ENCODE measurements at places on chromosomes 4 and X.

- no peak for DNase-seq
Observed at GRCh38 chrX:7841084-7841805, 1.7 kb upstream of the VCX start.

DNA sequence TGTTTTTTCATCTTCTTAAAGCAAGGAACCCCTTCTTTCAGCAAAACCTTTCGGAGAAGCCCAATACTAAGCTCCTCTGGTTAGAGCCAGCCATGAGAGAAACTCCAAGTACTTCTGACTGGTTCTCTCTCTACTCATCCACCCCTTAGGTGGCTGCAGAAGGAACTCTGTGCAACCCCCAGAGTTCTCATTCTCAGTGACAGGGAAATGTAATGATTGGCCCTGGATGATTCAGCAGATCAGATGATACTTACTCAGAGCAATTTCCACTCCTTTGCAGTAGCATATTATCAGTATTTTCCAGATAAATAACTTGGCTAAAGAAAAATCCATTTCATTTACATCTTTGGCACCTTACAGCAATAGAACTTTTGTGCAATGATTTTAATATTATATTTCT is 3.2 kb downstream of the SPP1 start:
- DNase-seq, result no peak

DNA sequence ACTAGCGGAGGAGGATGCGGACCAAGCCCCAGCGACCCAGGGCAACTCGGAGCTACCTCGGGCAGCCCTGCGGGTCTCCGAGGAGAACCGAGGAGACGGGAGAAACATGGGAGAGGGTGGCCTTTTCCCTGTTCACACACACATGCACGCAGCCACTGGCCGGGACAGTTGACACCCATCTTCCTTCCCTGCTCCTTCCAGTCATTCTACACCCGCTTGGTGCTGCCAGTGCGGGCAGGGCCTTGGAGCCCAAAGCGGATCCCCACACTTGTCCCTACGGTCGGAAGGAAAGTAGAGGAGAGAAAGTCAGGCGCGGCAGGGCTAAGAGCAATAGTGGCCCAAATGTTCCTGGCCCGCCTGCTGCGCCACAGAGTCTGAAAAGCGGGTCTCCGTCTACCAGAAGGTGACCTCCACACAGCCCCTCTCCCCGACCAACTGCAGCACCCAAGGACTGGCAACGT is 1.1 kb upstream of the PPP3CA start:
- DNase-seq, result no peak

DNA sequence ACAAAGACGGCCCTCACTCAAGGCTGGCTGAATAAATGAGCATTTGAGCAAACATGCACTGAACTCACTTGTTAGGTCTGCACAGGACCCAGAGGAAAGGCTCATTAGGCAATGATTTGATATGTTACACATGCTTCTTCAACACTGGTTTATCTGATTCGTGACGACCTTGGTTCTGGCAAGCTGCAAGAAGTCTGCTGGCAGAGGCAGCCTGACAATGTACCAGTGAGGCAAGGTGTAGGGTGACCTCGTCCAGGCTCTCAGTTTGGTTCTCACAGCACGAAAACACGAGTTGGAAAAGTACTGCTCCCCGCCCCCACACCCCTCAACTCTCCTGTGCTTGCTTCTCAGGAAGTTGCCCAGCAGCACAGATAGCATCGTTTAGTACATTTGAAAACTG is 63.1 kb upstream of the CITED1 start:
- no peak for DNase-seq

GRCh38 chr4:11182586-11183355 is 245.9 kb downstream of the HS3ST1 start:
- no peak for DNase-seq

- no peak for DNase-seq
Observed at GRCh38 chrX:18875256-18875878, 108.5 kb downstream of the PHKA2 start.

GRCh38 chr4:157012296-157012695 is 40.7 kb upstream of the PDGFC start:
- DNase-seq, result no peak

DNA sequence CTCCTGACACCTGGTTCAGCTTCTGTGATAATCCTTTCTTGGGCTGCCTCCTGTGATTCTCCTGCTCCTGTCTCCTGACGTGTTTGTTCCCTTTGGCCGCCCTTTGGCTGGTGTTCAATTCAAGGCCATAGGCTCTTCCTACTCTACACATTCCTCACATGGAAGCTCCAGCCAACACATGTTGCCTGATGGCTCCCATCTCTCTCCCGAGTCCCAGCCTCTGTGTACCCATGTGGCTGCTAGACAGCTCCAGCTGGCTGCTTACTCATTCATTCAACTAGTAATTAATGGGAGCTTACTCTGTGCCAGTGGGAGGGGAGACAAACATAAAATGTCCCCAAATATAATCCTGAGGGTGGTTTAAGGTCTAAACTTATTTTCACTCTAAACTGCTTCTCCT is 9.2 kb upstream of the MED28 start:
- no peak for DNase-seq

- DNase-seq, result no peak
Observed at GRCh38 chrX:132592880-132593279, 104.0 kb upstream of the MBNL3 start.

- no peak for DNase-seq
Observed at GRCh38 chr4:119580293-119580692, 48.3 kb downstream of the PDE5A start.
